B cell (primary cell): ENCODE measurements at places on chromosomes 12 and 14. TPM values are rescaled to one million over a fixed set of nuclear protein-coding genes. Genes with fewer than 3 reads are reported as not detected.

The LYZ gene
- 5.5 and 8.5 TPM in 2 replicates for total RNA-seq

The SCNN1A gene
- 0.20 TPM in 1 of 2 replicates, not detected in the other for total RNA-seq

The DLK1 gene
- total RNA-seq: not detected in 2 replicates

The FGD6 gene
- total RNA-seq: 7.3 and 8.4 TPM in 2 replicates

The RPGRIP1 gene
- total RNA-seq: 0.86 and 0.87 TPM in 2 replicates

The ACACB gene
- 27.5 and 35.3 TPM in 2 replicates for total RNA-seq

The KCNMB4 gene
- 0.67 and 0.80 TPM in 2 replicates for total RNA-seq

The SLC6A13 gene
- total RNA-seq: 0.19 and 0.22 TPM in 2 replicates

The CFAP54 gene
- total RNA-seq: 0.24 and 0.76 TPM in 2 replicates

The JDP2 gene
- 17.0 and 17.9 TPM in 2 replicates for total RNA-seq

The FOXG1 gene
- not detected in 2 replicates for total RNA-seq

The SAMD15 gene
- total RNA-seq: 0.96 and 1.00 TPM in 2 replicates

The CCDC196 gene
- not detected in 2 replicates for total RNA-seq

The MYO1H gene
- total RNA-seq: not detected in 2 replicates

The DENR gene
- total RNA-seq: 54.5 and 59.0 TPM in 2 replicates

The ADAM20 gene
- total RNA-seq: 2.3 and 2.7 TPM in 2 replicates

The PPFIBP1 gene
- total RNA-seq: 11.1 and 15.0 TPM in 2 replicates

The LHX5 gene
- not detected in 2 replicates for total RNA-seq

The GZMH gene
- 0.80 TPM in 1 of 2 replicates, not detected in the other for total RNA-seq

The MUCL1 gene
- total RNA-seq: not detected in 2 replicates

The ACRBP gene
- total RNA-seq: 11.9 and 12.3 TPM in 2 replicates

The SPX gene
- 0.39 TPM in 1 of 2 replicates, not detected in the other for total RNA-seq
